ENCODE measurements at places on chromosomes 16 and 17.

- no peak for DNase-seq
Observed at GRCh38 chr17:43176119-43176570, 5.1 kb downstream of the NBR1 start.

GRCh38 chr17:77141846-77142449 is 1.2 kb downstream of the SEC14L1 start:
- no peak for DNase-seq

DNA sequence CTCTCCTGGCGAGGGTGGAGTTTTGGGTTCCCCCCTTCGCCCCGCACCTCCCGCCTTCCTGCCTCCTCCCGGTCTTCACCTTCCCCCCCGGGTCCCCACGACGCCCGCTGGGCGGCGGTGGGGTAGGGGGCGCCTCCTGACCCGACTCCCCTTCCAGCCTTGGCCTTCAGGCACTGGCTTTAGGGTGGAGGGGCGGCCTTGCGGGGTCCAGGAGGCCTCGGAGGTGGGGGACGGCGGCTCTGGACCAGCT is 2.4 kb downstream of the SLC16A3 start:
- no peak for DNase-seq

DNA sequence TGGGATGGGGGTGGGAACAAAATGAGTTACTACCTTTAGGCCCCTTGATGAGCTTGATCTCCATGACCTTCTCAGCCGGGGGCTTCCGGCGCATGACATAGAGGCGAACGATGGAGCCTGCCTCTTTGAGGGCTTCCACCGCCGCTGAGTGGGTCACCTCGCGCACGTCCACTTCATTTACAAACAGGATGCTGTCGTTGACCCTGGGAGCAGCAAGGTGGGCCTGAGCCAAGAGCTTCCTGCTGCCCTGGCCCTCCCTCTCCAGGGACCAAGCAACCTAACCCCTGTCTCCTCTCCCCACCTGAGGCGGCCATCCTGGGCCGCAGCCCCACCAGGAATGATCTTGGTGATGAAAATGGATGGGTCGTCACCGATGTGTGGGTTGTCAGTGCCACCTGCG is 16.2 kb downstream of the DLG4 start:
- no peak for DNase-seq

GRCh38 chr17:29079433-29079832 is 36.5 kb downstream of the PIPOX start:
- DNase-seq = no peak

DNA sequence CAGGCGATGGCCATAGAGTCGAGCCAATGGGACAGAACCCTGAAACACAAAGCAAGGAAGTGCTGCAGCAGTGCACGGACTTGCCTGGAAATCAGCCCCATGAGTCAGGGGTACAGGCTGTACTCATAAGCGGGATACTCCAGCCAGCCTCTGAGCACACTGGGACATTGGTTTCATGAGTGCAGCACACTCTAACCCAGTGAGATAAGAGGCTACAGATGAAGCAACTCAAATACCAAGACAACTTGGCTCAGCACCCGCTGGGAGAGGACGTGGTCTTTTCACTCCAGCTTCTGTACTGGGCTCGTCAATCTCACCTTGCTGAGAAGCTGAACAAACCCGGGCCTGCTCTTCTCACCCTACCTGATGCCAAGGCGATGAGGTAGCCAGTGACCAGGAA is 98.2 kb downstream of the AXIN2 start:
- no peak for DNase-seq
